ENCODE measurements at places on chromosomes 7 and 10. TPM values are rescaled to one million over a fixed set of nuclear protein-coding genes. Genes with fewer than 3 reads are reported as not detected.

The LRRC4 gene
- 1.1 TPM for total RNA-seq

The CYREN gene
- total RNA-seq: 15.8 TPM

The PARP12 gene
- 76.7 TPM for total RNA-seq

The HPSE2 gene
- total RNA-seq: not detected

The TAF3 gene
- total RNA-seq: 12.6 TPM

The SAP25 gene
- total RNA-seq: 53.4 TPM

- DNase-seq: no peak
These were observed 868 bp downstream of the MYO1G start for GRCh38 chr7:44977959-44978335.

DNA sequence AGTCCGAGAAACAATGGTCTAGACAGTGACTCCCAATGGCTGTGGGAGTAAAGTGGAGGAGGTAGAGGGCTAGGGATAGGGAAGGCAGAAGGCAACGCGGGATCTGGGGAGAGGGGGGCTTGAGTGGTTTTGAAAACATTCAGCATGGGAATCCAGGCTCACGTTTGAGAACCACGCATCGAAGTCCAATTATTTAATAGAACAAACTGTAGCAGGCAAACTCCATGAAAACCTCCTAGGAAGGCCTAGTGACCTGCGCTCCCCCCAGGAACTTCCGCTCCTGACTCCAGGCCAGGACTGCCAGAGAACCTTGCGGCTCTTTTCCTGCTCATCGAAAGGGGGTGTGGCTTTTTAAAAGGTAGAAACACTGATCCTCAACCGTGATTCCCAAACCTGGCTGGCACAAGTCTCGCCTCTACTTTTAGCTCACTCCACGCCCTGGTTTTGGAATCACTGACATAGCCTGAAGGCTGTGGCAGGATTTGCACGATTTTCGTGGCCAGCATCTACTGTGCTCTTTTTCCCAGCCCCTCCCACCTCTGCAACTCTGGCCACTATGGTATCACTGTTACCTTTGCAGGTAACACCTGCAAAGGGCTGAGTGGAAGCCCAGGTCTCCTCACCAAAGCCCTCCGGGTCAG is 43.4 kb downstream of the MYOF start:
- DNase-seq: no peak

DNA sequence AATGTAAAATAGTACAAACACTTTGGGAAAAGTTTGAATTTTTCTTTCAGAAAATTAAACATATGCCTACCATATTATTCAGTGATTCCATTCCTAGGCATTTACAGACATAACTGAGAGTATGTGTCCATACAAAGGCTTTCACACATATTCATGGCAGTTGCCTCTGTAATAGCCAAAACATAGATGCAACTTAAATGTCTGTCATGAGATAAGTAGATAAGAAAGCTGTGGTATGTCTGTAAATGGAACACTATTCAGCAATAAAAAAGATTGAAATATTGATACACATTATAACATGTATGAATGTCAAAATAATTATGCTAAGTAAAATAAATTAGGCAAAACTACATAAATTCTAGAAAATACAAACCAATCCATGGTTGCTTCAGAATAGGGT is 964.5 kb upstream of the MBL2 start:
- no peak for DNase-seq

GRCh38 chr10:112724404-112724991 is 225.5 kb upstream of the TCF7L2 start:
- no peak for DNase-seq

DNA sequence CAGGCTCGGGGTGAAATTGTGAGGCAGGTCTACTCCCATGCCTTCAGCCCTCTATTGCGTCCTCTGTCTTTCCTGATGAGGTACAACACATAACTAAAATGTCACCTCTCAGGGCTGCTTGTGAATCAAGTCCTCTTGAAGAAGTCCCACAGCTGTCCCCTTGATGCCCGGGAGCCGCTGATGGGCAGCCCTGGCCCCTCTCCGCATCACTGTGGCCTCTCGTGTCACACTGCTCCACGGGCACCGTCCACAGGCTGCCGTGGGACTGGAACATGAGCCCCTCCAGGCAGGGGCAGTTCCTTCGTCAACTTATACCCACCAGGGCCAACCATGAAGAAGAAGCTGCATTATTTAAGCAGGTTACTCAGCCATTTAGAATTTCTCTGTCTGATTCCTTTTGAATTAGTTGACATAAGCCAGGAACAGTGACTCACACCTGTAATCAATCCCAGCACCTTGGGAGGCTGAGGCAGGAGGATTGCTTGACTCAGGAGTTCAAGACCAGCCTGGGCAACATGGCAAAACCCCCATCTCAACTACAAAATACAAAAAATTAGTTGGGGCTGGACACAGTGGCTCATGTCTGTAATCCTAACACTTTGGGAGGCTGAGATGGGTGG is 58.5 kb upstream of the UBE3C start:
- no peak for DNase-seq

DNA sequence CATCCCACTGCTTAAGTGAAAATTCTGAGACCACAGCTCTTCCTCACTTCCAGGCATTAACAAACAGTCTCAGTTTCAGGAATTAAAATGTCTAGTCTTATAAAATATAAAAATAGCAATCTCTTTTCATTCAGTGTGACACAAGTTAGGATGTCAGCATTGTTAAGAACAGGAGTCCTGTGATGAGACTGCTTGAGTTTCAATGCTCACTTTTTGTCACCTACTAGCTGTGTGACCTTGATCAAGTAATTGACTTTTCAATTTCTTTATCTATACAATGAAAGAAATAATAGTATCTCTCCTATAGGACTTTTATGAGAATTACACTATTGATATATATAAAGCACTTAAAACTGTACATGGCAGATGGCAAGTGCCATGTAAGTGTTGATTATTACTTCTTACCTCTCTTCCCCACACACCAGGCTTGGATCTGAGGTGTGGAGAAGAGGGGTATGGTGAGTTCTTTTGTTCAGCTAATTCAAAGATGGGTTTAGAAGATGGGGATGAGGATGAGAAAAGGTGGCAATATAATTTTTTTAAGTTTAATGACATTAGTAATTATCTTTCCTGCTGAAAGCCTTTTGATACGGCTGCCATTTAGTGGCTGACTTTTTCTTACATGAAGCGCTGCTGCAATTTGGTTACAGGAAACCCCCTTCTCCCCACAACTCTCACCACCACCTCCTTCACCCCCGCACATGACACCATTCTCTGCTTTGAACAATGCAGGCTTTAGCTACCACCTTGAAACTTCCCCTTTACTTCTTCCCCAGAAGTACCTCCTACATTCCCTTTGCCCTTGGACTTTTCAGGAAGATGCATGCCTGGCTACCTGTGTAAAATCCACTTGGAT is 20.8 kb upstream of the HYAL4 start:
- no peak for DNase-seq

- DNase-seq: no peak
These were observed 164.6 kb downstream of the ANKRD30A start for GRCh38 chr10:37289833-37290464.

DNA sequence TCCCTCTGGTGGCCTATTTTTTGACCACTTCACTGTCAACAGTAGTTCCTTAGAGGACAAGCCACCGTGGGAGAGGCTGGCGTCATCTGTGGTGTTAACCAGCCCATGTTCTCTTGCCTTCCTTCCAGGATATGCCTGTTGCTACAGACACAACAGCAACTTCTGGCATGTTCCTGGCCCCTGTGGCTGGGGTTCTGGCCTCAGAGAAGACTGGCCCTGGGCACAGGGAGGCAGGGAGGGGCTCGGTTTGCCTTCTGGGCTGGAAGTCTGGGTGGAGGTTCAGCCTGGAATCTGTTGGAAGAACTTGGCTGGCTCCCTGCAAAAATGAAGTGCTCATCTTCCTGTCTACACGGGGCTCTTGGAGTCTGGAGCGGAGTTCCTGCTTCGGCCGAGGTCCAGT is 25.7 kb downstream of the GOLGA7B start:
- DNase-seq: no peak

DNA sequence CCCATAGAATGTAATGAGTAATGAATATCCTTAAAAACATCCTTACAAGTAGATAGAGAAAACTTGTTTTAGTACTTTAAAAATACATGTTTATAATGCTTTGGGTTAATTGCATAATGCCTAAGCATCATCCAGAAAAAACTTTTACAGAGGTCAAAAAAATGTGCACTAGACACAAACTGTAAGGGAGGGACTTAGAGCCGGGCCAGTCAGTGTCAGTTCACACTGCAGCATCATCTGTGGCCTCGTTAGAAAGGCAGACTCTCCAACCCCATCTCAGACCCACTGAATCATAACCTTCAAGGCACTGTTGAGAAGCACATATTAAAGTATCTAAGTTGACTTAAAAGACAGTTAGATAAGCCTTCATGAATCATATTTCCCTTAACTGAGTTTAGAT is 230.1 kb upstream of the PRPS1L1 start:
- no peak for DNase-seq

- no peak for DNase-seq
These were observed 53.1 kb upstream of the KMT2E start for GRCh38 chr7:104960741-104961448.

DNA sequence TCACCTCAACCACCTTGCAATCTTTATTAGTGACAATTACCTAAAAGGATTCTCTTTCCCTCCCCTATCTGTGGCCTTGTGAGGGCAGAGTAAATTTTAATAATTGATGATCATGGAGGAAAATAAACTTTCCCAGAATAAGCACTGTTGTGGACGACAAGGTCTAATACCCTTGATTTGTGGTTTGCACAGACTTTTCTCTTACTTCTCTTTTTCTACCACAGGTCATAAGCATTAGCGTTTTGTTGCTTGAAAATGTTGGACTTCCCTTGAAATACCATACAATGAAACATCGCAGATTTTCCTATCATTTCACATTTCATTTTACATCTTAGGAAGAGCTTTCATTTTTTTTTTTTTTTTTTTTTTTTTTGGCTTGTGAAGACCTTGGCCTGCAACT is 188.1 kb upstream of the TMEM72 start:
- DNase-seq: no peak

- DNase-seq: no peak
These were observed 22.7 kb downstream of the FAM237B start for GRCh38 chr7:90298145-90299038.

DNA sequence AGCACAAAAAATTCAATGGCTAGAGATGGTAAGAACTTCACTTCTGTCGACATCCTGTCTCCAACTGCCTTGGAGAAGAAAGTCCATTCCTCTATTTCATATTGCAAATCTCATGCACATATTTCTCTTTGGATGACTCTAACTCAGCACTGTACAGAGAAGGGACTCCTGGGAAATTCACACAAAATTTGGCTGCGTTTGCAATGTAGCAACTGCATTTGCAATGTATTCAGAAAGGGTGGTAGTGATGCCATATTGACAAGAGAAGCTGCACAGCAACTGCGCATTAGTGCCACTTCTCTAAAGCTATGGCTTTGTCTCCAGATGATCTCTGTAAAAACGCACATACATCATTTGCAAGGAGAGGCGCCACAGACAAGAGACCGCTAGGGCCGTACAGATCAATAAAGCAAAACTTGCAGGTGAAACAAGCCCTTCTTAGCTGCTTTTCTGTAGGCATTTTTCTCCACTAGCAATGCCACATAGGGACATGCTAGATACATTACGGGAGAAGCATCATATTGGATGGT is 389.5 kb downstream of the TCERG1L start:
- no peak for DNase-seq

DNA sequence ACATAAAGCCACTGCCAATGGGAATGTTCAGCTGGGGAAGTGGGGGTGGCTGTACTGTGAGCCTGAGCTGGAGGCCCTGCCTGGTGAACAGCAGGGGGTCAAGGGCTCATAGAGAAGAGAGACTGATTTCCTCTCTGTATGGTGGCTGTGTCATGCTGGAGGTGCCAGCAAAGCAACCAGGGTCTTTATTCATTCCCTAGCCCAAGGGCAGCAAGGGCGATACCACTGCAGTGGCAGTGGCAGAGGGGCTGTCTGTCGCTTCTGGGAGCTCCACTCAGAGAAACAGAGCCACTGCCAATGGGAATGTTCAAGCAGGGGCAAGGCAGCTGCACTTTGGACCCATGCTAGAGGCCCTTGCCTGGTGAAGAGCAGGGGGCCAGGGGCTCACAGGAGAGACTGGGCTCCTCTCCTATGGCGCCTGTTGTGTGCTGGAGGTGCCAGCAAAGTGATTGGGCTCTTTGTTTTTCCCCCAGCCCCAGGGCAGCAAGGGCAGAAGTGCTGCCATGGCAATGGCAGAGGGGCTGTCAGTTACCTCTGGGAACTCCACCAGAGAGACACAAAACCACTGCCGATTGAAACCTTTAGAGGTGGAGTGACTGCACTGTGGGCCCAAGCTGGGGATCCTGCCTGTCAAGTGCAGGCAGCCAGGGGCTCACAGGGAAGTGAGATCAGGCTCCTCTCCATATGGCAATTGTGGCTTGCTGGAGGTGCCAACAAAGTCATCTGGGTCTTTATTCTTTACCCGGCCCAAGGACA is 545.1 kb downstream of the SH2D4B start:
- no peak for DNase-seq

DNA sequence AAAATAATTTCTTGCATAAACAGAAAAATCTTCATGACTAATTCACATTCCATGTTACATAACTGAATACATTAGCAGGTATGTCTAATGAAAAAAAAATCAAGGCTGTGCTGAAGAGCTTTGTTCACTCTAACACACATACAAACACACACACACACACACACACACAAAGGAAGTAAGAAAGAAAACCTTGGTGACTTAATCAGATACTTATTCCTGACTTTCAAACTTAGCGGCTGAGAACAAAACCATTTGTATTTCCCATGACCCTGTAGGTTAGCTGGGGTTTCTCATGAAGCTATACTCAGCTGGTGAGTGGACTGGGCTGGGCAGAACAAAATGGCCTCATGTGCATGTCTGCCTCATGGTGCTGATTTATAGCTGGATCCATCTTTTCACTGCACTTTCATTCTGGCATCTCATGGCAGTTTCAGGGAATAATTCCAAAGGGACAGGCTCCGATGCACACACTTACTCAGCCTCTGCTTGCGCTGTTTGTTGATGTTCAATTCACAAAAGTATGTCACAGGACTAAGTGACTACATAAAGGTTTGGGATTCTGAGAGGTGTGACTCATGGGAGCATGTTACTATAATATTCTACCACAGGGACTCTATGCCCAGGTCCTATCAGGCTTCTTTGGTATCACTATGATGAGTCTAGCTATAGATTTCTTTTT is 161.2 kb downstream of the PCLO start:
- no peak for DNase-seq
